ENCODE measurements at places on chromosomes 13 and 19. TPM values are rescaled to one million over a fixed set of nuclear protein-coding genes. Genes with fewer than 3 reads are reported as not detected.

Gene IL11
- 0.94 TPM for total RNA-seq

Gene OBI1
- total RNA-seq: 11.7 TPM

Gene MIPEP
- total RNA-seq: 65.4 TPM

Gene MYBPC2
- under 0.01 TPM for total RNA-seq

Gene FARP1
- total RNA-seq: 17.0 TPM

Gene ZNF793
- total RNA-seq: 1.3 TPM

Gene SAMD1
- total RNA-seq: 13.9 TPM

Gene GRIN2D
- total RNA-seq: 0.17 TPM
